T-helper 17 cell (primary cell): ENCODE measurements at places on chromosomes 16 and 17.

DNA sequence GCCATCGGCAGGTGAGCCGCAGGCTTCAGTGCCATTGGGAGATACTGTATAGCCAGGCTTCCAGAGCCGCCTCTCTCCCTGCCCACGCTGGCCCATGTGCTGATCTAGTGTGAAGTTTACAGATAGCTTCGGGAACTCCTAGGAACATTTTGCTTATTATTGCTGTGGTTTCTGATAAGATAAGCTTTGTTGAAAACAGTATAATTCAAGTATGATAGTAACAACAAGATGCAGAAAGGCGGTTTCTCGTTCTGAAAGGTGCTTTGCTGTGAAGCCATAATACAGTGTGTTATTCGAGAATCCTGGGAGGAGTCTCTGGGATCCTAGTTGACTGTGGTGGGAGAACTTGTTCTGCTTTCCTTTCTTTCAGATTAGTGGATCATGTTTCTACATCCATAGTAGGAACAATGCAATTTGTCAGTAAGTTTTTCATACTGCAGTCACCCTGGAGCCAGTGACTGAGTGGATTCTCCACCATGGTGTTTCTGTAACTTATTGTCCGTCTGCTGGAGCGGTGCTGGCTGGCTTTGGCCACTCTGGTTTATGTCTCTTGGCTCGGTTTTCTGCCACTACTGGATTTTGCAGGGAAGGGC, 31.5 kb downstream of the RAB11FIP3 start:
- no peak for DNase-seq

DNA sequence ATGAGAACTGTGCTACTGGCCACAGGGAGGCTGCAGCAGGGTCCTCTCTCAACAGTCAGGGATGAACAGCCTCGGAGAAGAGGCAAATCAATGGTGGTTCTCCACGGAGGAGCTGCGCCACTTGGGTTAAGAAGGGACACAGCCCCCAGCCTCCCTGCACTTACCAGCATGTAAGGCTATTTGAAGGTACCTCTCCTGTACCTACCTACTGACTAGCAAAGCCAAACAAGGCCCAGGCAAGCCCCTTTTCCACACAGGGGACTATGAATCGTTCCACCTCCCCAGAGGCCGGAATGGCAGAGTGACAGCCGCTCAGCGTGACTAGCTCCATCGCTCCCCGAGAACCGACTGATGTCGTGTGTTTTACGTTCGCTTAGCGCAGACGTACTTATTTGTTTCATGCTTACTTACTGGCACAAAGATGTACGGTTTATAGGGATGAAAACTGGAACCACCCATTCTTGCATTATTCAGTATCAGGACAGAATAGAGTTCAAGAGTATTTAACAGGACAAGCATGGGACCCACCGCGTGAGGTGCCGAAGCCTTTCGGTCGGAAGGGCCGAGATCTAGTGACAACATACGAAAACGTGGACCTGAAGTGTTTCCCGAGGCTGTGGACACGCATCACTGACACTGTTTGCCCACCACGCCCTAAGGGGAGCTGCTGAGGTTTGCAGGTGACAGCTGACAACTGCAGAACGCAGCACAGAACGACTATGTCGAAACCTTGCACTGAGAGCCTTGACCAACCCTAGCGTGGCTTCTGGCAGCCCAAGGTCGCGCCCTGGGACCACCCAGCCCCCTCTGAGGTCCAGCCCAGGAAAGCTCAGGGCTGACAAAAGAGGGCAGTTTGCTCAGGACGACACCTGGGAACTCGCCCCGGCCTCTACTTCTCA, 1.0 kb downstream of the TEPSIN start:
- DNase-seq: no peak

GRCh38 chr17:36755586-36755985, 154.2 kb downstream of the MRM1 start:
- DNase-seq: peak; percentile 35

- no peak for DNase-seq
Observed at GRCh38 chr16:75415169-75415905, 18.0 kb downstream of the CFDP1 start.

DNA sequence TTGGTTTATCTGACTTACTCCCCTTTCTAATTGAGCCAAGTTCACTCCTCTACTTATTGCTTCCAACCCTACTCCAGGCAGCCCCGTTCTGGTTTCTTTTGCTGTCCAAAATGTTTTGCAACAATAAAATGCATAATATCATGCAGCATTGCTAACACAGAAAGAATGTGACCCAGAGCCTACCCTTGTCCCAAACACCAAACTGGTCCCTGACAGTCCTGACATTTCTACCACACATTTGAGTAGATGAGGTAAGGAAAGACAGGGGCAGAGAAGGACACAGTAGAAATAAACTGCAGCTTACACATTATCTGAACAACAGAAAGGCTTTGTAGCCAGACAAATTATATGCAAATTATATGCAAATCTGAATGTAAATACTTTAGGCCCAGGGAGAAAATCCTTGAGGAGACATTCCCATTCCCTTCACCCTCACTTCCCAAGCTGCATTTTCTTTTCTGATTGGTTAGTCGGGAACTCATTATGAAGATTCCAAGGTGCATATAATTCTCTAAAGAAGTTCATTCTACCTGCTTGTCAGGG, 31.6 kb downstream of the SOX9 start:
- no peak for DNase-seq

GRCh38 chr16:70782237-70782636, 18.7 kb downstream of the VAC14 start:
- no peak for DNase-seq

- no peak for DNase-seq
Observed at GRCh38 chr17:71229070-71229469, 891.8 kb upstream of the SOX9 start.
